ENCODE measurements at places on chromosomes 16 and 17.

GRCh38 chr17:30344283-30345088 is 10.6 kb upstream of the TMIGD1 start:
- no peak for DNase-seq

- no peak for DNase-seq
These were observed 47.6 kb downstream of the ABCA9 start for GRCh38 chr17:69012895-69013805.

DNA sequence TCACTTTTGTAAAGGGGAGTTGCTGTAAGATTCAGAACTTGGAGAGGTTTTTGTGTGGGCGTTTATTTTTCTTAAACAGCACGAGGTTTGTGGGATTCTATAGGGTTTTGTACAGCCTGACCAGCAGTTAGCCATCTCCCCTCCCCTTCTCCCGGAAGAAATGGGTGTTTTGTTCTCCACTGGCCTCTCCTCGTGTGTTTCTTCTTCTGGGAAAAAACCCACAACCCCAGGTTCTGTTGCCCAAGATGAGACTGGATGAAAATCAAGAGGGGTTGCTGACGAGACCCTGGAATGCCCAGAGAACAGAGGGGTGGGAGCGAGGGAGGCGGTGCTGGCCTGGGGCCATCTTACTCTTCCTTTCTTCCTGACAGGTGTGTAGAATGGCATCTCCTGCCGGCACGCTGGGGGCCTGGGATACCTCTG is 186.1 kb downstream of the MSI2 start:
- no peak for DNase-seq

GRCh38 chr17:64131606-64132270 is 1.8 kb upstream of the ERN1 start:
- DNase-seq, result no peak

GRCh38 chr16:66131156-66131807 is 235.2 kb upstream of the CDH5 start:
- no peak for DNase-seq

- no peak for DNase-seq
These were observed 90.5 kb downstream of the ENGASE start for GRCh38 chr17:79164913-79165695.

DNA sequence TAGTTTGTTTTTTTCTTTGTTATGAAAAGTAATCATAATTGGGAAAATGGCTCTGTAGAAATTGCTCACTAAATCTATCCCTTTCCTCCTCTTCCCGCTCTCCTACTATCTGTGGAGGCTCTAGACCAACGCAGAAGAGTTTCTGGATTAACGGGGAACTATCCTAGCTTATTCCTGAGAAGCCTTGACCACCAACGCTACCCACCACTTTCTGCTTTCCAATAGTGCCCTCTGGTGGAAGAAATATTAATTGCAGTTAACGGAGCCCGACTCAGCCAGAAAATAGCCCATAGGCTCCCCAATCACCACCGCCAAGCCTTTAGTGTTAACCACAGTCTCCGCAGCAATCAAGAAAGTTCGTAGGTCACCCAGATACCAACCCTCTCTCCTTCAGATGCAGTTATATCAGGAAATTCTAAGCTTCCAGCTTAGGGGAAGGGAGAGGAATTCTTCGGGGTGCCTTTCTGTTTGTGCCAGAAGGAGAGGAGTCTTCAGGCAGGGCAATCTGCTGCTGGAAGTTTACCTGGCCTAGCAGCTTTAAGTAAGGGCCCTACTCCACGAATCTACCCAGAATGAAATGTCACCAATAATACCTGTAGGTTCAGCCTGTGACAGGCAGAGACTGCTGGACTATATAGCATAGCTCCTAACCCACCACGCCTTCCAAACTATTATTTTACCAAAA is 23.0 kb upstream of the NSRP1 start:
- no peak for DNase-seq

- DNase-seq, result no peak
These were observed 8.5 kb upstream of the CES3 start for GRCh38 chr16:66952430-66953110.

GRCh38 chr16:5756969-5757368 is 659.4 kb upstream of the EEF2KMT start:
- no peak for DNase-seq

GRCh38 chr17:70699408-70699807 is 530.1 kb downstream of the KCNJ2 start:
- no peak for DNase-seq

DNA sequence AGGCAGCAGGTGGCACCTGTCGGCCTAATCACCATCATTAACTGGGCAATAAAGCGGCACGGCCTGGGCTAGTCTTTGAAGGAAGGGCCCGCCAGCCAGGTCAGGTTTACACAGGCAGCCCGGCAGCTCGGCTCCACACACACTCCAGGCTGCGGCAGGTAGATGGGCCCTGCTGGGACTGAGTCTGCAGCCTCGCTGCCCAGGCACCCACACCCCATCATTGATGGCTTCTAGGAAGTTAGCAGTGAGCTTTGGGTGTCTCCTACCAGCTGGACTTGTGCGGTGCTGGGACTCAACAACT is 6.8 kb upstream of the FOXN1 start:
- DNase-seq, result no peak

DNA sequence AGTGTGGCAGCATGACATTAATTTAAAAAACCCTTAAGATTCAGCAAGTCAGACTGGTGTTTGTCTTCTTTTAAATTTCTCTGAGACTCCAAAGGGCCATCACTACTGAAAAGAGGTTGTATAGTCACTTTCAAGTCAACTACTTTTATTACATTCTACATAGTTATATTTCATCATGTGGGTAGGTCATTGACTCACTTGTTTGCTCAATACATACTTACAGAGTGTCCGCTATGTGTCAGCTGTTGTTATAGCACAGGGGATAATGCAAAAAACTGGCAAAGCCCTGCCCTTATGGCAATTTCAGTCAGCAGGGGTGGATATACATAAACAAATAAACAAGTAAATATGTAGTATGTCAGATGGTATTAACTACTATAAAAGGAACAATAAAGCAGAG is 2.5 kb upstream of the MYH4 start:
- no peak for DNase-seq

DNA sequence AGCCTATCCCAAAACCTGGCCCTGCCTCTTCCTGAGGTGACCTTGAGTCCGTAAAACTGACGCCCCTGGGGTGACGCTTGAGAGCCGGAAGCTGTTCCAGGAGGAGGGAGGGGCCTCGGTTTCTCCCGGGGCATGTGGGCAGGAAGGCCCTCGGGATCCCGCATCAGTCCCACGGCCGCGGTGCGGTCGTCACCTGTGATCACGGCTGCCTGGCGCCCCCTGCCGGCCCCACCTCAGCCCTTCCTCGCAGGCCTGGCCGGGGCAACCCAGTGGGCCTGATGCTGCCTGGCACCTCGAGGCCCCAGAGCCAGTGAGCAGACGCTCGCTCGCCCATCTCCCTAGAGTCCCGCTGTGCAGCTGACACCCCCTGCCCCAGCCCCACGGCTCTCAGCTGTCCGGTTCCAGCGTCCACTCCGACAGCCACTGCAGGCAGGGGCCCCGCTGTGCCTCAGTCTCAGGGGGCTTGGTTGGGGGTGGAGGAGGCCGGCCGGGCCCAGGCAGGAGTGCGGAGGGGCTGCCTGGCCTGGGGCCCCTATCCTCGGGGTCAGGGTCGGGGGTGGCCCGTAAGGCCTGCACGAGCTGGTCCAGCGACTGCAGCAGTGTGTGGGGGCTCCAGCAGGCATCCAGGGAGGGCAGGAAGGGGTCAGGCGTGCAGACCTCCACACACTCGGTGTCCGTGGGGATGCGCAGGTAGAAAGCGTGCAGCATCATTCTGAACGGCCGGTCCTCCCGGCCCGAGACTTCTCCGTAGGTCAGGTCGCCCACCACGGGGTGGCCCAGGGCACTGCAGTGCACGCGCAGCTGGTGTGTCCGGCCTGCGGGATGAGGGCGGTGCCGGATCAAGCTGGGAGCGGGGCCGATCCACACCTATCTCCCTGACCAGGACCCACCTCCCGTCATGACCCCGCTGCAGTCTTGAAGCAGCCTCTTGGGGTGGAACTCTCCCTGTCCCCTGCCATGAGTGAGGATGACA is 2.3 kb downstream of the RPUSD1 start:
- peak; percentile 53 for DNase-seq

DNA sequence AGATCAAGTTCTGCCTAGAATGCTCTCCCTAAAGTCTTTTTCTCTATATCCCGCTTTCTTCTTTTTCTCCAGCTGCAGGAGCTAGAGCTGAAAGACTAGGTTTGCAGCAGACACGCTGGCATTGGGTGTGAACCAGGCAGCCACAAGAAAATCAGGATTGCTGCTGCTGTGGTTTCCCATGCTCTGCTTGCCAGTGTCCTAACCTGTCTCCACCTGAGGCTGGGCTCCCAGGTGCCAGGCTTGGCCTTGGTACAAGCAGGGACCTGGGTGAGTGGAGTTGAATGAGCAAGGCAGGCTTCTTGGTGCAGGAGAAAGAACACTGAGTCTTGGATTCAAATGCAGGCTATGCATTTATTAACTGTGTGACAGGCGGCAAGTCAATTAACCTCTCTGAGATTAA is 440.3 kb upstream of the MAF start:
- DNase-seq, result no peak

- DNase-seq, result no peak
These were observed 56.1 kb upstream of the MAF start for GRCh38 chr16:79656553-79657115.

DNA sequence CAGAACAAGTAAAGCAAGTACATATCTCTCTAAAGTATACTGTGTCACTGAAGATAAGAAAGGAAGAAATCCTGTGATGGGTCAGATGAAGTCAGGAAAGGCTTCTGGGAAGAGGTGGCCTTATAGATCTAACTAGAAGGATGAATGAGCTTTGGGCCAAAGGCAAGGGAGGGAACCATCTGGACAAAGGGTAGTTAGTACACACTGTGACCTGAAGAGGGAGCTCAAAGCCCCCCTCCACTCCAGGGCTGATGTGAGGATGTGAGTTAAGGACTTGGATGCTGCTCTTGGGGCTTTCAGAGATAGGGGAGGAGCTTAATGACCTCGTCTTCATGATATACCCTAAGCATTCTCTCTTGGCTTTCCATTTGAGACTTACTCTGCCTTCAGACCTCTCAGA is 185.3 kb upstream of the CACNG3 start:
- no peak for DNase-seq

GRCh38 chr16:273547-274421 is 2.0 kb downstream of the RGS11 start:
- DNase-seq, result no peak

GRCh38 chr17:7849751-7850504 is 4.9 kb upstream of the TMEM88 start:
- DNase-seq, result no peak

- no peak for DNase-seq
These were observed 5.1 kb upstream of the SCNN1B start for GRCh38 chr16:23296994-23297393.

DNA sequence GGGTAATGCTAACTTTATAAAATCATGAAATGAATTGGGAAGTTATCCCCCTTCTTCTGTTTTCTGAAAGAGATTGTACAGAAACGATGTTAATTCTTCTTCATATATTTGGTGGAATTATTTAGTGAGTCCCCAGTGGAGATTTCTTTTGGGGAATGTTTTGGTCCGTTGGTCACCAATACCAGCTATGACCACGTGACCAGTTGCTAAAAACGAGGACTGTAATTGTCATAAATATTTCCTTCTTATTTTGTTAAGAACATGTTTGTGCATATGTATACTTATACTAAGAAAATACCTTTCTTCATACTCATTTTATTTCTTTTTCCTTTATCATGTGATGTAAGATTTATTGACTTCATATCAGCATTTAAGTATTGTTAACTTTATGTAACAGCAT is 10.3 kb upstream of the DYNLRB2 start:
- DNase-seq, result no peak

DNA sequence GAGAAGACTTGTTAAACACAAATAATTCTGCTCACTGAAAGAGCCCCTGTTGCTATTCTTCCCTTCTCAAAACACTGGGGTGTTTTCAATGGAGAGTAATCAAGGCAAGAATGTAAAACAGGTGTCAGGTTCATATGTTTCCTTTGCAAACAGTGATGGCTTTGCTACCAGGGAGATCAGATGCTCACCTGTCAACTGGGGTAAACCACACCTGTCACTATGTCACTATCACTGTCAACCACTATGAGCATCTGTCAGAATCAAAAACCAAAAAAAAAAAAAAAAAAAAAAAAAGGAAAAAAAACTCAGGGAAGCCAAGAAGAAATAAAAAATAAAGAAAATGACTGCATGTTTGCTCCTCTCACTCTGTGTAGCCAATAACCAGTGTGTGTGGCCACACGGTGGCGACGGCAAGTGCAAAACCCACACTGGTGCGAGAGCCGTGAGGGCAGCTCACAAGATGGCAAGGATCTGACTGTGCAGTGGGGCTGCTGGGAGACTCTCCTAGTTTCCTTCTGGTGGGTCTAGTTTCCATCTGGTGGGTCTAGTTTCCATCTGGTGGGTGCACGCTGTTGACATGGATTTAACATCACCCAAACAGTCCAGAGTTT is 22.7 kb downstream of the USP22 start:
- DNase-seq, result no peak

DNA sequence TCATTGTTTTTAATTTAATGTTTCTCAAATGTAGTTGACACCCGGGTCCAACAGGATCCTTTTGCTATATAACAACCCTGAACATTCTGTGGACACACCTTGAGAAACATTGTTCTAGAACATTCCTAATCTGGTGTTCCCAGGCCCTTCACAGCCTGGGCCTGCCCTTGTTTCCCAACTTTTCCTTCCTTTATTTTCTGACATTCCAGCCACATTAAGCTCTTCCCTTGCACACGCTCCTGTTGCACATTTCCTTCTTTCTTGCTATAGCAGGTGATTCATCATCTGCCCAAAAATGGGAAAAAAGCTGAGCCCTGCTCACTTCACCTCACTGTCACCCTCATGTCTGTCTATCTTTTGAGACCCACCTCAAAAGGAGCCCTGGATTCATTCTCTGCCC is 67.9 kb upstream of the MARCHF10 start:
- no peak for DNase-seq

DNA sequence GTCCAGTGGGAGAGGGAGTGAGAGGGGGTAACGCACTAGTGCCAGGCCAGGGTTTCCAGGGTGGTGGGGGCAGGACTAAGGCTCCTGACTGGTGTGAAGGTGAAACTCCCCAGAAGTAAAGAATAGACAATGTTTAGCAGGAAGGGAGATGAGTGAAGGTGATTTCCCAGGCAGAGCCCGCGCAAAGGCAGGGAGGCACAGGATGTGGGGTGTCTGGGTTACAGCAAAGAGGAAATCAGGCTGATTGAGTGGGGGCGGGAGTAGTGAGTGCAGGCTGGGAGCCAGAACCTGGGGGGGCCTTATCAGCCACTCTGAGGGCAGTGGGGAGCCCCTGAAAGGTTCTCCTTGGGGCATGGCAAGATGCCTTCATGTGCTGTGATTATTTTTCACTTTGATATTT is 167.5 kb downstream of the UTP18 start:
- DNase-seq, result no peak

DNA sequence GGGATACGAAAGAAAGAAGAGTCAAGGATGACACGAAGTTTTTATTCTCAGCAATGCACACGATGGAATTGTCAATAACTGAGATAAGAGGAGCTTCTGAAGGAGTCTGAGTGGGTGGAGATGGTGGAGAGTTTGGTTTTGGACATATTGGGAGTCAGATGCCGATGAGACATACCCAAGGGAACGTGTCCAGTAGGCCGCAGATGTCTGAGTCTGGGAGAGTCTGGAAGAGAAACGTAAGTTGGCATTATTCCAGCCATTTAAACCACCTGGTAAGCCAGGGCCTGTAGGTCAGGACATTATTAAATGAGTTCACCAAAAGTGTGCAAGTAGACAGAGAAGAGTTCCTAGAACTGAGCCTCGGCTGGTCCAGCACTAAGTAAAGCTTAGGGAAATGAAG is 478.3 kb upstream of the CDH5 start:
- DNase-seq, result no peak

GRCh38 chr17:2484876-2485275 is 26.8 kb downstream of the METTL16 start:
- DNase-seq, result no peak
